ENCODE measurements at places on chromosomes 5 and 9.
A peak's percentile ranks its signal among the peaks of the same experiment; 100 is the strongest.

- DNase-seq, result no peak
These were observed 6.7 kb upstream of the SPATA31E1 start for GRCh38 chr9:87875831-87876545.

GRCh38 chr9:14068690-14069089 is 245.3 kb downstream of the NFIB start:
- no peak for DNase-seq

DNA sequence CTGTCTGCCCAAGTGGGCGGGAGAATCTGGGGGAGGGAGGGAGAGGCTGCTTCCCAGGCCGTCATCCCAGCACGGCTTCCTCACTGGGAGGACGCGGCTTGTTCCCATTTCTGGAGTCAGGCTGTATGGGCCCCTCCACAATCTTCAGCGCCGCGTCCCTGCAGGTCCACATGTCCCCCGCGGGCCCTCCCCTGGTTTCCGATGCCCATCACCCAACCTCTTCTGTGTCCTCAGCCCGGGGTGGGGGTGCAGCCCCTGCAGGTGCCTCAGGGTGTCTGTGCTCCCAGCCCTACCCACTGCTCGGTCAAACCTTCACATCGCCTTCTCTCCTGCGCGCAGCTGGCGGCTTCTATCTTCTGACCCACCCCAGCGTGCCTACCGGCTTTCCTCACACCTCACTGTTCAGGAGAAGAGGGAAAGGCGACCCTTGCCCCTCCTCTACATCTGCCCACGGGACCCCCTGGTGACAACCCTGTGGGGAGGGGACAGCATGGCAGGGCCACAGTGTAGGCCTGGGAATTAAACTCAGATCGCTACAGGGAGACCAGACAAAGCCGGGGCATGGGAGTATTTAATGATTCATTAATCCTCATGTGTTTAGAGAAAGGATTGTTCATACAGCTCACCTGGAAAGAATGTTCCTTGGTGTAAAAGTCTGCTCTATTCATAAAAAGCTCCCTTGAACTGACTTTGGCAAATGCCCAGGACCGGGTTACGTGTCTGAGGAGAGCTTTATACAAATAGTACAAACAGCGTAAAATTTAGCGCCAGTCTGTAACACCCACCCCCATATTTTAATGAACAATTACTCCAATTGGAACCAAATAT is 145.1 kb downstream of the IRX1 start:
- DNase-seq, result no peak

GRCh38 chr9:97506306-97506705 is 4.8 kb downstream of the TMOD1 start:
- no peak for DNase-seq

DNA sequence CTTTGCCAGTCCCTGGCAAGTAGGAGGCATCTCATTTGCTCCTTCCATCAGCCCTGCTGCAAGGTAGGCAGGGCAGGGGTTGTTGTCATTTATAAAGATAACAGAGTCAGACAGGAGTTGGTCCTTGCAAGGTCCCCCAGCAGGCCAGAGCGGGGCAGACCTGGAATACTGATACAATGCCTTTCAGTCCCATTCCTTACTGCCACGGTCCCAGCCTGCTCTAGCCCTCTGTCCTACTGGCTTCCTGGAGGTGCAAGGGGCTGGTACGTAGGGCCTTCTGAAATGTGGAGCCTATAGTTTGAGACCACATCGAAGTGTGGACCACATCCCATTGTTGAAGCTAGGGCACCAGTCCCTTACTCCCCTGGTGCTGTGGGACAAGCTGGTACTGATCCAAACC is 42.8 kb upstream of the PITX1 start:
- DNase-seq, result no peak

DNA sequence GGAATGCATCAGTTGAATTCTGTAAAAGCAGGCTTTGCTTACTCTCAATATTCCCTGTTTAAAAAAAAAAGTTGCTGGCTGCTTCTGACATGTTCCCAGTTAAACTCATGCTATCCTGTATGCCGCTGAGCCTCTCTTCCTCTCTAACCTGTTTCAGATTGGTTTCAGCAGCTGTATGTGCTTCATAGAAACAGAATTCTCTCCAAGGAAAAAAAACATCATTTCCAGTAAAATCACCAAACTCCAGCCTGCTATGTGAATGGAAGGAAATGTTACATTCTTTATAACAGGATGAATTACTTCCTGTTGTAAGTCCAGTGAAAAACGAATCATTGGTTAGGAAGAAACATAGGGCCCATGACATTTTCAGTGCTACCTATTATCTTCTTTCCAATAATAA is 25.7 kb upstream of the KCNV2 start:
- no peak for DNase-seq

GRCh38 chr9:134276453-134277245 is 49.6 kb upstream of the RXRA start:
- DNase-seq, result no peak

- no peak for DNase-seq
These were observed 3.4 kb upstream of the GAPVD1 start for GRCh38 chr9:125258160-125258785.

- no peak for DNase-seq
These were observed 21.1 kb downstream of the TLE4 start for GRCh38 chr9:79592726-79593493.

- DNase-seq, result peak; percentile 60
These were observed 1.2 kb upstream of the RNF38 start for GRCh38 chr9:36401164-36401740.

GRCh38 chr5:89435347-89435746 is 552.4 kb upstream of the MEF2C start:
- DNase-seq, result no peak

DNA sequence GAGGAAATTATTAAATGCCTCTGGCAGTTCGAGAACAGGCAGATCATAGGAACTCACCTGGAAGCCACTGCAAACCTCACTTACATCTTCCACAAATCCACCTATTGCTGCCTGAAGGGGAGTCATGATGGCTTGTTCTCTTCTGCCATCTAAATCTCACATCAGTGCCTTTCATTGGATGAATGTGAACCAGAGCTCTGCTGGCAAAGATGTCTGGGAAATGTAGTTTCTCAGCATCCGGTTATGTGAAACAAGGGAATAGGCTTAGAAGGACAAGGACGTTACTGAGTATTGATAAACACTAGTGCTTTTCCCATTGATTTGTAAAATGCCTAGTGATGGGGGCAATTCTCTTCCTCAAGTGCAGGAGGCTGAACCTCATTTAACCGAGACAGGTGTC is 483.3 kb downstream of the ARHGEF28 start:
- DNase-seq, result no peak

- DNase-seq, result no peak
These were observed 158.5 kb downstream of the NTRK2 start for GRCh38 chr9:84828046-84828445.

DNA sequence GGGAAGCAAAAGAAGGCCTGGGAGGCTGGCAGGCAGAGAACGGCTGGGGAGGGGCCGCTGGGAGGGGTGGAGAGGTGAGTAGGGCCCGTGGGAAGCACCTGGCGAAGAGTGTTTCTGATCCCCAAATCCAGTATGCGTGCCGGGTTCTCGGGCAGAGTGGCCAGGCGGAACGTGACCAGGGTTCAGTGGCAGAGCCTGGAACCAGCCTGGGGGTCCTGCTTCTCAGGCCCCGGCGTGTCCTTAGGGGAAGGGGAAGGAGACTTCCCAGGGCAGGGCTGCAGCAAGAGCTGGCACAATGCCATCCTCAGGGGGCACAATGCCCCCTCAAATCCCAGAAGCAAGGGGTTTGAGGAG is 25.5 kb upstream of the IER5L start:
- no peak for DNase-seq

GRCh38 chr9:135803441-135803840 is 101.5 kb downstream of the KCNT1 start:
- no peak for DNase-seq

GRCh38 chr5:88671505-88672499 is 211.2 kb downstream of the MEF2C start:
- DNase-seq, result no peak

- no peak for DNase-seq
These were observed 81.9 kb downstream of the DROSHA start for GRCh38 chr5:31449962-31450361.

GRCh38 chr5:115306011-115306536 is 9.6 kb upstream of the CCDC112 start:
- no peak for DNase-seq

- no peak for DNase-seq
These were observed 44.8 kb upstream of the CLK4 start for GRCh38 chr5:178671602-178672144.

GRCh38 chr5:158928404-158928803 is 171.3 kb downstream of the EBF1 start:
- no peak for DNase-seq

GRCh38 chr5:37850226-37850865 is 10.5 kb upstream of the GDNF start:
- no peak for DNase-seq

DNA sequence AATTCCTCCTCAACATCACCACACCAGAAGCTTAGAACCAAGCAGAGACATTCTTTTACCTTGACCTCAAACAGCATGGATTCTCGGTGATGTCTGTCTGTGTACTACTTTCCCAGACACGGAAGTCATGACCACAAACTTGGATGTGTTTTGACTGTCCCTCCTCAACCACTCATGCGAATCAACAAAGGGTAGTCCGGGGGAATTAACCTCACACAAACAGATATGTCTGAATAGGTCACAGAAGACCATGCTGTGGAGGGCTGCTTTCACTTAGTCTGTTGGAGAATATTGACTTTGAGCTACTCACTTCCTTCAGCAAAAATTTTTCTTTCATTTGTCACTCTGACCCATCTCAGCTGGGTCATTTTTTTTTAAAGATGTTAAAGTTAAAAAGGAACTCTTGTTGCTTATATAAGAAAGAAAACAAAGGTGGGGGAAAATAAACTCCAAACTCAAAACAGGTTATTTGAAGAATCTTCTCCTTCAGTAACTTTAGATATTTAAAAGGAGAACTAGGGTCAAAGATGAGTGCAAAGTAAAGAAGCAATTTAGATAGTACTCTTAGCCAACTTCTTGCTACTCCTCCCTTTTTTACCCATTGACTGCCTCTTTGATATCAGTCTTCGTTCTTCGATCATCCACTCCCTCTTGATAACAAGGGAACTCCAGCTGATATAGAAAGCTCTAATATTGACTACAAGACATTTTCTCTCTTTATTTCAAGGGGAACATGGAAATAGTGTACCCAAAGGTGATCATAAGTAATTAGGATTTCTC is 343.4 kb upstream of the CDH6 start:
- DNase-seq, result no peak

DNA sequence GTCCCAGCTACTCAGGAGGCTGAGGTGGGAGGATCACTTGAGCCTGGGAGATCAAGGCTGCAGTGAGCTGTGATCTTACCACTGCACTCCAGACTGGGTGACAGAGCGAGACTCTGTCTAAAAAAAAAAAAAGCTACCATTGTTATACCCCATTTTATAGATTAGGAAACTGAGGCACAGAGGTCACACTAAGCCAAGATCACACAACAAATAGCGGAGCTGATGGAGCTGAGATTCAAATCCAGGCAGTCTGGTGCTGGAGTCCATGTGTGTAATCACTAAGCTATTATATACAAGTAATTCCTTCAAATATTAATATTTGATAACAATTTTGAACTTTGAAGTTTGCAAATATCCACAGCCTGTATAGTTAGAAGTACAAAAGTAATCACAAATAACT is 6.0 kb upstream of the SLC12A2 start:
- no peak for DNase-seq

GRCh38 chr5:78320401-78320800 is 25.9 kb upstream of the AP3B1 start:
- no peak for DNase-seq

GRCh38 chr5:171549274-171549673 is 129.8 kb downstream of the FGF18 start:
- no peak for DNase-seq

- no peak for DNase-seq
These were observed 135.4 kb downstream of the UGCG start for GRCh38 chr9:112032009-112032408.

DNA sequence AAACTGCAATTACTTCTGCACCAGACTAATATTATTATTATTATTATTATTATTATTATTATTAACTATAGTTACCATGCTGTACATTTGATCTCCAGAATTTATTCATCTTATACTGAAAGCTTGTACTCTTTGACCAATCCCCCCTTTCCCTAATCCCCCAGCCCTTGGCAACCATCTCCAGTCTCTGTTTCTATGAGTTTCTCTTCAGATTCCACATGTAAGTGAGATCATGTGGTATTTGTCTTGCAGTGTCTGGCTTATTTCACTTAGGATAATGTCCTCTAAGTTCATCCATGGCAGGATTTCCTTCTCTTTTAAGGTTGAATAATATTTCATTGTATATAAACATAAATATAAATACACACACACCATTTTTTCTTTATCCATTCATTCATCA is 287.0 kb upstream of the DAB2 start:
- no peak for DNase-seq

- DNase-seq, result no peak
These were observed 28.8 kb upstream of the TJP2 start for GRCh38 chr9:69145144-69145715.

DNA sequence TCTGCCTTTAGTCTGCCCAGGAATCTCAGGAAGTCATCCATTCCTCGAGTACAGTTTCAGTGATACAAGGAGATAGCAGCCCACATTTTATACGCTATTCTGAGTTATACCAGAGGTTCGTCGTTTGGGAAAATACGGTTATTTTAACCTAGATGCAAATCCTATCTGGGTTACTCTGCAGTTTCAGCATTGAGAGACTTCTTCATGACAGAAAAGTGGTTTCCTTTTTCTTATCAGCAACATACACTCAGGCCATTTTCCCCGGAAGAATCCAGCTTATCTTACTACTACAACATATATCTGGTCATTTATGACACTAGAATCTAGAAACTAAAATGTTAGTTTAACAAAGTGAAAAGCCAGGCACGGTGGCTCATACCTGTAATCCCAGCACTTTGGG is 83.4 kb upstream of the IQGAP2 start:
- no peak for DNase-seq

DNA sequence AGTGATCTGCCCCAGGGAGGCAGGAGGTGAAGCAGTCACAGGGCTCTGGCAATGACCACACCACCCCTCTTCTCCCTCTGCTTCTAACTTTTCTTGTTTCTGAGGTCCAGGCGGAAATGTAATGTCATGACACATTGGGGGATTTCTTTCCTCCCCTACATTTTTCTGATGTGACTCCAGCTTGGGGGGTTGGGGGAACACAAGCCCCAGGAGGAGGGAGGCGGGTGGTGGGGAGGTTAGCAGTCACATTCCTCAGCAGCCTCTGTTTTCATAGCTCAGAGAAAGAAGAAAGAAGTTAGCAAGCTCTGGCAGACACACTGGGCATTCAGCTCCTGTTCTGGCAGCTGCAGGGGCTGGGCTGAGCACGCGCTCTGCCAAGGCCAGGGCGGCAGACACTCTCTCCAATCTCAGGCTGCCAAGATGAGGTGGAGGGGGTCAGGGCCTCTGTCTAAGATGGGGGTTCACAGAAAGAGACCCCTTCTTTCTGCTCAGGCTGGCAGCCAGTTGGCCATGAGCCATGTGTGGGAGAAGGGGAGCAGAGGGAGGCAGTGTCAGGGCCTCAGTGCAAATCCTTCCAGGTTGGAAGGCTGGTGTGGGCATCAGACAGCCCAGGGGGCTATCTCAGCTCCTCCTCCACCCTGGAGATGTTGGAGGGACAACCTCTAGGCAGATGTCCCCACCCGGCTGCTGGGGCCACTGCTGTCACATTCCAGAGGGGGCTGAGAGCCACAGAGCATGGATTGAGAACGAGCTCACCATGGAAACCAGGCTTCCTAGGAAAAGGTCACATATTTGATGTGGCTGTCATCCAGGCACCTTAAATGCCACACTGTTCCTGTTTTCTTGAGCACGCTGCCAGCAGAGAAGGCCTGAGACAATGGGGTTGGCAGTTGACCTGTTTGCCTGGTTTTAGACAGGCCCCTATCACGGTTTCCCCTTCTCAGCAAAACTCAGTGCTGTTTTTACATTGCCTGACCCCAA is 20.1 kb upstream of the PFDN1 start:
- DNase-seq, result no peak

Measured in NCI-H510A (cell line).